ENCODE measurements at places on chromosomes 4 and X. TPM values are rescaled to one million over a fixed set of nuclear protein-coding genes. Genes with fewer than 3 reads are reported as not detected.

The GRIA3 gene
- total RNA-seq, result 0.50 TPM

The MAGEC2 gene
- not detected for total RNA-seq

The ALB gene
- 0.99 TPM for total RNA-seq

The BRCC3 gene
- total RNA-seq, result 20.4 TPM

The ABCD1 gene
- total RNA-seq, result 14.2 TPM

The POLN gene
- total RNA-seq, result 3.6 TPM

The RS1 gene
- total RNA-seq, result 3.8 TPM

The GPR50 gene
- total RNA-seq, result not detected

The SRPX2 gene
- 25.1 TPM for total RNA-seq

The PNPLA4 gene
- total RNA-seq, result 20.3 TPM

The BANK1 gene
- total RNA-seq, result 9.1 TPM

The XAGE1A gene
- total RNA-seq, result not detected

The MAGEA8 gene
- not detected for total RNA-seq

The RHOXF1 gene
- total RNA-seq, result not detected

The SLC16A2 gene
- 16.4 TPM for total RNA-seq

The CLGN gene
- total RNA-seq, result 0.55 TPM

The FAM53A gene
- total RNA-seq, result 1.9 TPM

The IGSF1 gene
- total RNA-seq, result not detected

The PDGFC gene
- 22.4 TPM for total RNA-seq

The SYTL4 gene
- total RNA-seq, result 9.7 TPM

The LRP2BP gene
- 0.79 TPM for total RNA-seq

The SAT1 gene
- total RNA-seq, result 723 TPM

The HS3ST1 gene
- 11.9 TPM for total RNA-seq

The TCEANC gene
- 3.1 TPM for total RNA-seq

The STAG2 gene
- 66.5 TPM for total RNA-seq

The RNF150 gene
- total RNA-seq, result 1.9 TPM

The FMR1NB gene
- total RNA-seq, result not detected

The AMER1 gene
- 3.8 TPM for total RNA-seq

The CPZ gene
- total RNA-seq, result 18.4 TPM

The GABRG1 gene
- not detected for total RNA-seq

The AMOT gene
- 31.0 TPM for total RNA-seq

The CYTL1 gene
- 1.8 TPM for total RNA-seq

The MAGEB3 gene
- total RNA-seq, result not detected

The MAP7D2 gene
- total RNA-seq, result 0.45 TPM

The LRRC66 gene
- 0.18 TPM for total RNA-seq

Data from left lung (tissue), 14 donors.